ENCODE measurements at places on chromosomes 7 and 10.

DNA sequence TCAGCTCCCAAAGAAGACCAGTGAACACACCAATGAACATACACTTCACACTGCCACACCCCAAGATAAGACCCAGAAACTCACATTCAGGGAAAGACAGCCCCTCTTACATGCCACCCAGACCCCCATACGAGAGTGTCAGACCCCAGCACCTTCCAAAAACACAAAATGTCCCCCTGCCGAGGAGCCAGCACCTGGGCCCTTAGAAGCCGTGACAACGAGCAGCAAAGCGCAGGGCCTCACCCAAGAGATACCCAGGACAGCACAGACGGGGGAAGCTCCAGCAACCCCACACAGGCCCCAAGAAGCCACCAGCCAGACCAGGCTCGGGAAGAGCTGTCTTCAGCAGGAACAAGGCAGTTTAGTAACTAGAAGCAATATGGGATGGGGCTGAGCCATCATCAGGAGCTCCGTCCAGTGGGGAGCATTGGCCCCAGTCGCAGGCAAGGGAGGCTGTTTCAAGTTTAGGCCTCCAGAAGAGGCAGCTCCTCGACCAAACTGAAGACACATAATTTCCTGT lies 243.6 kb downstream of the PTPRN2 start:
- DNase-seq, result no peak

DNA sequence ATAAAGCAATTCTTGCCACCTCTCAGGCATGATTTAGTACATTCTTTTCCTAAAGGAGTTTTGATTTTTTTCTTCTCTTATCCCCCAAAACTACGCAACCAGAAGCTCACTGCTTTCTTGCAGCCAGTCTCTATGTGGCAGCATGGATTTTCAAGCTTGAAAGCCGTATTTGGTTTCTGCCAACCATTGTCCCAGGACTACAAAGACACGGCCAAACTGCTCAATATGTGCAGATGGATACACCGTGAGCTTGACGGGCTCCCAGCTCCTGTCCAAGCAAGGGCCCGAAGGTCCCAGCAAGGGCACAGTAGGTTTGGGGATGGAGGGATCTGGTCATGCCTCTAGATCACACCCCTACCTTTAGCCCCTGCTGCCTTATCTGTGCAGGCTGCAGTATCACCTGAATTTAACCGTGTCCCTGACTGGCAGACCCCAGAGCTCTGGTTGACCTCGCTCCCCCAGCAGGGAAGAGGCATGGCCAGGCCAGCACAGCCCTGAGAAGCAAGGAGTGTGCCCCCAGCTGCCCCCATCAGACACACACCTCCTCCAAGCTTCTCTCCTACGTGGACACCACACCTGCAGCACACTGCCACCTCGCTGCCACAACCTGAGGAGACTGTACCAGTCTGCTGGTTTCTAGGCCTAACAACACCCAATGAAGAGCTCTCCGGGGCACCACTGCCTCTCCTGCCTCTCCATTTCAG lies 86.8 kb downstream of the COBL start:
- no peak for DNase-seq

DNA sequence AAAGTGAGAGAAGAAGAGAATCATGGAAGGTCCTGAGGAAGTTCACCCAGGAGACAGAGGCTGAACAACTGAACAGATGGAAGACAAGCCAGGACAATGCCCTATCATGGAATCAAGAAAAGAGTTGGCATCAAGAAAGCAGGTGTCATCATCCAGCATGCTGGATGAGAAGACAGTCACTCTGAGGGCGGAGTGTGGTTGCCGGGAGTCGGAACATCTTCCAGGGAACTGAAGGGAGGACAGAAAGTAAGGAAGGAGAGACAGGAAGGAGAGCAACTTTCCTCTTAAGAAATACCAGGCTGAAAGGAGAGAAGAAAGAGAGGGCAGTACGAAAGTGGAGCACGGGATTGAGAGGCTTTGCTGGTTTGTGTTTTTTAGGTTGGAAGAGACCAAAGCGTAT lies 654.5 kb upstream of the CELF2 start:
- DNase-seq, result no peak

DNA sequence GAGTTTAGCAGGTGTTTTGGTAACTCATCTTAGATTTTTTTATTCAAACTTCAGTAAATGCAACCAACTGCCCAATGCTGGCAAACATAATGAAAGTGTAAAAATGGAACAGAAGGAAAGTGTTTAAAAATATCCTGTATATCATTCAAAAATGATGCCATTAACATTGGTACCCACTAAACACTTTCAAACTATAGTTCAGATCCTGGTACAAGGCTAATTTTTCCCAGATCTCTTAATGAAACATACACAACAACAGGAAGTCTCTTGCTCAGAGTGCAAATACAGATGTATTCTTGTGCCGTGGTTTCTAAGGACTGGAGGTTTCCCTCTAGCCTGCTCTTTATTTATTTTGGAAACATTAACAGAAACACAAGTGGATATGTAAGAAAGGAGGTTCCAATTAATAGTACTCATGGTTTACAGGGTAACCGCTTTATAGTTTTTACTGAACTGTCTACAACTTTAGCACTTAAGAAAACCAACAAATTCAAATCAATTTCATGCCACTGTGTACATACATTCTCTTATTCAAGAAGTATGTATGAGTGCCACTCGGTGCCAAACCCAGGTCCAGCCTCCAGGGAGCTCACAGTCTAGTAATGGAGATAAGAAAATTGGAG lies 176.0 kb upstream of the AKR1E2 start:
- no peak for DNase-seq

DNA sequence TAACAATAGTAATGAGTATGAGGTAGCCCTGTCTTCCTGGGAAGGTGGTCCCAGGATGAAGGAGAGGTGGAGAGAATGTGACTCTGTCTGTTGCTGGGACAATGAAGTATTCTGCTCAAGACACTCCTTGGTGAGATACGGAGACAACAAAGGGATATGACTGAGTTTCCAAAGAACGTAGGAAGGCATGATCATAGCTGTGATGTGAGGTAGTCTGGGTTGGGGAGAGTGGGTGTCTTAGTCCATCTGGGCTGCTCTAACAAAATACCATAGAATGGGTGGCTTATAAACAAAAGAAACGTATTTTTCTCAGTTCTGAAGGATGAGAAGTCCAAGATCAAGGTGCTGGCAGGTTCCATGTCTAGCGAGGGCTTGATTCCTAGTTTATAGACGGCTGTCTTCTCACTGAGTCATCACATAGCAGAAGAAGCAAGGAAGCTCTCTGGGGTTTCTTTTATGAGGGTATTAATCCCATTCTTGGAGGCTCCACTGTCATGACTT lies 84.9 kb upstream of the RHOBTB1 start:
- no peak for DNase-seq

DNA sequence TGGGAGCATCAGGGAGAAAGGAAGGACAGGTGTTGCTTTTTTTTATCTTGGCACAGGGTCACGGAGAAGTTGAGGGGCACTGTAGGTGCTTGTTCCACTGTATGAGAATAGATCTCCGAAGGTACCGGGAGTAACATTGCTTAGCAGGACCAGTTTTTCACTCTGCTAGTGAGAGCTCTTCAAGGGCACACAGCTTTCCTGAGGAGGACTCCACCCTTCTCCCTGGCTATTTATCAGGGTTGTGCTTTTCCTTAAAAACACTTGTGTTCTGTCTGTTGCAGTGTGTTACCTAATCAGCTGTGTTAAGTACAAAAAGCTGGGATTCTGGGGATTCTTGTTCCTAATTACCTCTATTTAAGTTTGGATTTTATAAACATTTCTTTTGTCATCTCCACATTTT lies 160.5 kb downstream of the SND1 start:
- DNase-seq, result no peak

GRCh38 chr7:155591055-155591775 lies 44.9 kb upstream of the CNPY1 start:
- no peak for DNase-seq

- DNase-seq, result no peak
These were observed 63.3 kb upstream of the CCZ1B start for GRCh38 chr7:6889252-6889812.

- DNase-seq, result no peak
These were observed 32.5 kb downstream of the KAZALD1 start for GRCh38 chr10:101094121-101094879.

DNA sequence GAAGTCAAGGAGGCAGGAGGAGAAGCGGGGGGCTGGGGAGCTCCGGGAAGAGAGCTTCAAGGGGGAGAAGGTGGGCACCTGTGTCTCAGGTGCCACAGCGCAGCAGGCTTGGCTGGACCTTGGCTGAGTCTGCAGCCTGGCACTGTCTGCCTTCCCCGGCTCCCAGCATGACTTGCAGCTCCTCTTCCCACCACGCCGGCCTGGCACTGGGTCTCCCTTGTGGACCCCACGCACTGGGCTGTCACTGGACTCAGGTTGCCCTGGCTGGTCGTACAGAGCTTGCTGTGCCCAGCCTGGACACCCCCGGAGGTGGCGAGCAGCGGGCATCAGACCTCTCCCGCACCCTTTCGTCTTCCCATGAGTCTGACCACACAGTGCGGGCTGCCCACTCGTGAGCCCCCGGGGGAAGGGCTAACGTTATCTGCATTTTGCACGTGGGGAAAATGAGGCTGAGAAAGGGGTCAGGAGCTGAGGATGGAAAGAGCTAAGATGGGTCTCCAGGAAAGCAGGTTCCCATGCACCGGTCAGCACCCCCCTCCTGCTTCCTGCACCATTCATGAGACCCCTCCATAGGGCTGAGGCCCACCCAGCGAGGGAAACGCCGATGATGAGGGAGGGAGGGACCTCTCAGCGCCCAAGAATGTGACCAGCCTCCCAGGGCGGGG lies 40.3 kb upstream of the PSMG3 start:
- no peak for DNase-seq
